Cardiac septum (tissue), 1 donor: ENCODE measurements at places on chromosomes 6 and 20.

DNA sequence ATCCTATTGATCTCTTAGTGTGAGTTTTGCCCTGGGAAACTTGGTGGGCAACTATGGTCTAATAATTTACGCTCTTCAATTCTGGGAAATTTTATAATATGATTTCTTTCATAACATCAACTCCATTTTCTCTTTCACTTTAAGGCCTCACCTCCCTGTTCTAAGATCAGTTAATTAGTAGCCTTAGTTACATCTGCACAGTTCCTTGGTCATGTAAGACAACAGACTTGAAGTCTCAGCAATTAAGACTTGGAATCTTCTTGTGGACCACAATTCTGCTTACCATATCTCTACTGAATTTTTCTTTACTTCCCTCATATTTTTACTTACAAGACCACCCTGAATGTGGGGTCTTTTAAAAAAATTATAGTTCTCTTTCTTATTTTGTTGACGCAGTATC, 8.7 kb downstream of the ENPP3 start:
- DNase-seq: no peak

DNA sequence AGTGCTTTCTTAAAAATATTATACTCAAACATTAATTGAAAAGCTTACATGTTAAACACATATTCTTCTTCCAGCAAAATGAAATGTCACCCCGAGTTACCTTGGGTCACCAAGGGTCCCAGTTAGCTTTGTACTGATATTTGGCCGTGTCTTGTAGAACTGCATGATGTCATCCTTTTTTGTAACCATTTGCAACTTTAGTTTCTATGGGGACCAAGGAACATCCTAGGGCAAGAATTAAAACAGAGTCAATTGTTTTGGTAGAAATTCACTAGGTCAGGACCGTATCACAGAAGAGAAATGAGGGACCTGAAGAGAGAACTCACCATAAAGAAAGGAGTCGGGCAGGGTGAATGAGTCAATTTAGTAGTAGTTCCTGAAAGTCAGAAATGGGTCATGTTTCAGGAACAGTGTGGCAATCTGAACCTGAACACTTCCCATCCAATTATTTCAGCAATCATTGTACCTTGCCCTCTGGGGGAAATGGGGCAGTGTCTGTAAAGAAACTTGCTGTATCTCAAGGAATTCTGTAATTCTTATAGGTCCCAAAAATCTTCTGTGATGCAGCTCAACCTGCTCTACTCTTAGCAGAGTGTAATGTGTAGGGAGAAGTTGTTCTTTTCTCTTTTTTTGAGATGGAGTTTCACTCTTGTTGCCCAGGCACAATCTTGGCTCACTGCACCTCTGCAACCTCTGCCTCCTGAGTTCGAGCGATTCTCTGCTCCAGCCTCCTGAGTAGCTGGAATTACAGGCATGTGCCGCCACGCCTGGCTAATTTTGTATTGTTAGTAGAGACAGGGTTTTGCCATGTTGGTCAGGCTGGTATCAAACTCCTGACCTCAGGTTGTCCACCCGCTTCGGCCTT, 5.3 kb upstream of the AKAP7 start:
- no peak for DNase-seq

DNA sequence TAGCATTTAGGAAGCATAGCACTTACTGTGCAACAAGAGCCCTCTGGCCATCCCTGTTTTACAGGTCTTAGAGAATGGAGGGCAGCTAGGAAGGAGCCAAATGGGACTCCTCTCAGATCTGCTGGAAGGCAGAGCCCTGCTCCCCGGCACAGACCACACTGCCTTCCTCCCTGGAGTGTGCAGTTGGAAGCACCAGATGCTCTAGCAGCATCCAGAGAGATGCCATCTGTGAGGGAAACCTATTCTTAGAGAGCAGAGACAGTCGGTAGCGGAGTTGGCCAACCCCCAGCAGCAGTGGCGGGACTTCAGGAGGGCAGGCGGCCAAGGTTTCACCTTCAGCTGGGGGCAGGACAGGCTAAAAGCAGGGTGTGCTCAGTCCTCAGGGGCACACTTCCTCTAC, 16.7 kb upstream of the E2F1 start:
- DNase-seq: peak; percentile 82

DNA sequence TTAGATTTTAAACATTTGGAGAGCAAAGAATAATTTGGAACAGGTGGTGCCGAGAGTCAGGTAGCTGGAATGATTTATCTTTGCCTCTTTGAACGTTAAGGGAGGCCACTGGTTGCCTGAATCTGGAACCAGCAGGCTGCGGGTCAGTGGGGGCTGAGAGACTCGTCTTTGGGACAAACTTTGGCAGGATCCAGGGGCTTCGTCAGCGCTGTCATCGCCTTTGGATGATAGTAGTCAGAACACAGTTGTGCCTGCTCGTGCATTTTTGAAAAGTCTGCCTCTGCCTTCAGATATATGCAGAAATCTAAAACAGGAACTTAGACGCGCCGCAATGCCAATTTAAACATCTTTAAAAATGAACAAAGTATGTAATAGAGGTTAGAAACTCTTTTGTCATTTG, 5.0 kb downstream of the EYA2 start:
- no peak for DNase-seq

- no peak for DNase-seq
Observed at GRCh38 chr6:33080127-33081089, 4.6 kb downstream of the HLA-DPB1 start.

GRCh38 chr6:41467061-41467460, 79.1 kb upstream of the FOXP4 start:
- no peak for DNase-seq

GRCh38 chr6:149176971-149177667, 140.4 kb upstream of the TAB2 start:
- no peak for DNase-seq

GRCh38 chr6:156963712-156964700, 186.8 kb downstream of the ARID1B start:
- no peak for DNase-seq

DNA sequence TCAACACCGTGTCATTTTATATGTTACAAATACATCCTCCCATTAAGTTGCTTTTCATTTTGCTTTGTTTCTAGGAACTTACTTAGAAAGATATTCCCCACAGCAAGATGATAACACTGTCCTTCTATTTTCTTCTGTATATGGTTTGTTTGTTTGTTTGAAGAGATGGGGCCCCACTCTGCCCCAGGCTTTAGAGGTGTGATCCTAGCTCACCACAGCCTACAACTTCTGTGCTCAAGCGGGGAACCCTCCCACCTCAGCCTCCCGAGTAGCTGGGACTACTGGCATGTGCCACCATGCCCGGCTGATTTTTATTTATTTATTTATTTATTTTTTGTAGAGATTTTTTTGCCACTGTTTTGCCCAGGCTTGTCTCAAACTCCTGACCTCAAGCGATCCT, 14.2 kb upstream of the GMDS start:
- no peak for DNase-seq

GRCh38 chr6:154830771-154831170, 97.6 kb downstream of the SCAF8 start:
- DNase-seq: no peak

GRCh38 chr6:56096541-56096940, 150.8 kb downstream of the COL21A1 start:
- no peak for DNase-seq

- DNase-seq: no peak
Observed at GRCh38 chr6:6169141-6169540, 151.3 kb downstream of the F13A1 start.

- DNase-seq: no peak
Observed at GRCh38 chr6:114559419-114559818, 216.6 kb upstream of the HS3ST5 start.

- DNase-seq: peak; percentile 66
Observed at GRCh38 chr20:62738025-62738881, 29.6 kb downstream of the NTSR1 start.

GRCh38 chr6:139325125-139325524, 33.3 kb upstream of the TXLNB start:
- no peak for DNase-seq

- no peak for DNase-seq
Observed at GRCh38 chr20:37358366-37359150, 12.6 kb downstream of the SRC start.

- DNase-seq: no peak
Observed at GRCh38 chr20:2116170-2116940, 14.7 kb downstream of the STK35 start.

GRCh38 chr20:50645253-50646068, 45.9 kb downstream of the RIPOR3 start:
- peak; percentile 78 for DNase-seq

GRCh38 chr20:62494537-62494936, 18.7 kb upstream of the GATA5 start:
- DNase-seq: no peak

DNA sequence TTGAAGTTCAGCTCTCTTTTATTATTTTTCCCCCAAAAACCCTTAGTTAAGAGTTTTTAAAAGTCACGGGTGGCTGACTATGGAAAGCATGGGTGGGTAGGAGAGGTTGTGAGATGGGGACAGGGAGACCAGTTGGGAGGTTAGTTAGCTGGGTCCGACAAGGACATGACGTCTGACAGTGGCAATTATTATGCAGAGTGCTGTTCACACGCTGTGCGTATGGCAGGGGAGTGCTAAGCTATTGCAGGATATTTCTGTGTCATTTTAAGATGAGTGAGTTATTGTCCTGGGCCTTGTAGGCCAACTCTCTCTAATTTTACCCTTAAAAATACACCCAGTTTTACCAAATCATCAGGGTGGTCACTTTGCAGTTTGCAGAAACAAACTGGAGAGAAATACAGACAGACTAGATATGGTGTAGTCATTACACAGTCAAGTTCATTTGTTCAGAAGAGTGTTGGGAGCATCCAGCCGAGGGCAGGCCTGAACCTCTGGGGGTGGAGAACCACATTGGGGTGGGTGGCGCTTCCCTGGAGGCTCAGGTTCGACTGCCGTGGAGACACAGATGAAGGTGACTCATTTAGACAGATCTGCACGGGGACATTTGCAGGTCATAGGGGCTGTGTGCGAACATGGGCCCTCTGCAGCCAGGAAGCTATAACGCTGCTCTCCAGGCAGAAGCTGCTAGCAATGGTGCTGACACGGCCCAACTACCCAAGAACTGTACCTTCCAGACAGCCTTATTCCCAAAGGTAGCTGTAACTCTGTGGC, 307.6 kb downstream of the QKI start:
- DNase-seq: no peak

- DNase-seq: no peak
Observed at GRCh38 chr20:32786059-32786760, 24.0 kb downstream of the DNMT3B start.

- no peak for DNase-seq
Observed at GRCh38 chr6:86856379-86856778, 80.9 kb upstream of the HTR1E start.

DNA sequence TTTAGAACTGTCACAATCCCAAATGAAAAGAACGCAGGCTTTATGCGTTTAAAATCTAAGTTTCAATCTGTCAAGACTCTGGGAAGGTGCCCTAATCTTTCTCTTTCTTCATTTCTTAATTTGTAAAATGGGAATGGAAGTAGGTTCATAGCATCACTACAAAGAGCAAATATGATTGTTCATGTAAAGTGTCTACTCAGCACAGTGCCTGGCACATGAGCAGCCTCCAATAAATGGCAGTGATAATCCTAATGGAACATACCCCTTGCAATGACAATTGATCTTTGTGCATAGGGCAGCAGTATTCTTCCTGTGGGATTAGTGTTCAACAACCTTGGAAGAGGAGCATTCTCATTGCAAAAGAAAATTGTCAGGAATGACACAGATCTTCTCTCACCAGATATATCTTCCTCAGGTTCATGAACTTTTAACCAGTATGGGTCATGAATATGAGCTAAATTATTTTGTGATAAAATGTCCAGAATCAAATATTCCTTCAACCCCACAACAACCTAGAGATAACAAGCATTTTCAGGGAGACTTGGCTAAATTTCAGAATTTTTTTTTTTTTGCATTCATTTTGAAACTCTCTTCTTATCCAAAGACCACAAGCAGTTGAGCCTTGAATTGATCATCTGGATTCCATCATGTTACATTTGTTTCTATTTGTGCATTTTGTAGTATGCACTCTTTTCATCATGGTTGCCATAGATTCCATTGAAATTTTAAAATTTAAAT, 149.1 kb downstream of the TBX18 start:
- no peak for DNase-seq

DNA sequence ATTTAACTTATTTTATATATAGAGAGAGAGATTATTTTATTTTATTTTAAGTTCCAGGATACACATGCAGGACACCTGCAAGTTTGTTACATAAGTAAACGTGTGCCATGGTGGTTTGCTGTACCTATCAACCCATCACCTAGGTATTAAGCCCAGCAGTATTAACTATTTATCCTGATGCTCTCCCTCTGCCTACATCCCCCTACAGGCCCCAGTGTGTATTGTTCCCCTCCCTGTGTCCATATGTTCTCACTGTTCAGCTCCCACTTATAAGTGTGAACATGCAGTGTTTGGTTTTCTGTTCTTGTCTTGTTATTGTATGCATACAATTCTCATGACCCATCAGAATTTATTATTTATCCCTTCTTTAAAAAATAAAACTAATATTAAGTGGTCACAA, 34.6 kb downstream of the FKBP1C start:
- DNase-seq: no peak

DNA sequence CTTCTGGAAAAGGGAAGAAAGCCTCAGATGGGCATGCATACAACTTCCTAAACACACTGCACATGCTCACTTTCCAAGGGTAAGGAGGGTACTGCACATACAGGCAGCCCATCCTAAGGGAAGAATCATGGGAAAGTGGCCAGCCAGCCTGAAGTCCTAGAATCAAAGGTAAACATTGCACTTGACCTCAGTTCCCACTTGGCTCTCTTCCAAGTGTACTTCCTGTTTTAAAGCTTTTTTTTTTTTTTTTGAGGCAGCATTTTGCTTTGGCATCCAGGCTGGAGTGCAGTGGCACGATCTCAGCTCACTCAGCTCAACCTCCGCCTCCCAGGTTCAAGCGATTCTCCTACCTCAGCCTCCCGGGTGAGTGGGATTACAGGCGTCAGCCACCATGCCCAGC, 225.3 kb upstream of the EPHA7 start:
- no peak for DNase-seq

DNA sequence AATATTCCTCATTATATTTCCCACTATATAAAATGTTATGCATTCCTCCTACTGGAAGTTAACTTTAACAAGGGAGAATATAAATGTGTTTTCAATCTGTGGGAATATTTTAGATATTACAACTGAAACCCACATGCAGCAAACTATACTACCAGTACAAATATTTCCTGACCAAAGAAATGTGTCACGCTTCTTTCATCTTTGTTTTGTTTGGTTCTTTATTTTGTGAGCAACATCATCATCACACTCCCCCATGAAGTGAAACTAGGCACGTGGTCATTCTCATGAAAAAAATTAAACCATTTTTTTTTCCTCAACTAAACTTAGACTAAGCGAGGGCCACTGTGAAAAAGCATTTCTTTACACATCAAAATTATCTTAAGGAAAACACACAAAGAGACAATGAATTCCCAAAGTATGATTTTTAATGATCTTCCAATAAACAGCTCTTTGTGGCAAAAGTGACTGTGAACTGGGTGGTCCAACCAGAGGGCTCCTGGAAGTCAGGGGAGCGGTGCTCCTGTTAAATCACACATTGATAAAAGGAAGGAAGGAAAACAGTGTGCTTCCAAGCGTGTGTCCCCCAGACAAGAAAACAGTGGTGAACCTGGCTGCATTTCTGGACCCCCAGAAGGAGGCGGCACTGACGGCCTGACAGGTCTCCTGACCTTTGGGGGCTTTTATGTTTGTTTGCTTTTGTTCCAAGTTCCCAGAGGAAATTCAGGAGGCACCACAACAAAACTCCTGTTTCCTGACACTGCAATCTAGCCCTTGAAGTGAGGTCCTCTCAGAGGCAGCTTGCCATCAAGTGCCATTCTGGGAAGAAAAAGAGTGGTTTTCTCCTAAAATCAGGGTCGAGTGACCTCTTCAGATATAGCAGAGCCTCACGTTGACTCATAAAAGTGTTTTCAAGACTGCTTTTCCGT, 166.8 kb upstream of the FOXQ1 start:
- DNase-seq: no peak
